Neuronal stem cell (in vitro differentiated cells): ENCODE measurements at places on chromosomes 2 and 18.

DNA sequence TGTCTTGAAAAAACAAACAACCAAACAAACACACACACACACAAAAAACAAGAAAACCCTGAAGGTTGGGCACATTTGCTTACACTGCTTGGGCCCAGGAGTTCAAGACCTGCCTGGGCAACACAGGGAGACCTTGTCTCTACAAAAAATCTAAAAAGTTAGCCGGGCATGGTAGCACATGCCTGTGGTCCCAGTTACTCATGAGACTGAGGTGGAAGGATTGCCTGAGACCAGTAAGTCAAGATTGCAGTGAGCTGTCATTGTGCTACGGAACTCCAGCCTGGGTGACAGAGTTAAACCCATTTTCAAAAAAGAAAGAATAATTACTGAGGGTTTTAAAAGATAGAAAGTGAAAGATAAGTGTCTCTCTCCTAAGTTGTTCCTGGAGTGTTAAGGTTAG lies 103.4 kb downstream of the MBD5 start:
- no peak for DNase-seq

DNA sequence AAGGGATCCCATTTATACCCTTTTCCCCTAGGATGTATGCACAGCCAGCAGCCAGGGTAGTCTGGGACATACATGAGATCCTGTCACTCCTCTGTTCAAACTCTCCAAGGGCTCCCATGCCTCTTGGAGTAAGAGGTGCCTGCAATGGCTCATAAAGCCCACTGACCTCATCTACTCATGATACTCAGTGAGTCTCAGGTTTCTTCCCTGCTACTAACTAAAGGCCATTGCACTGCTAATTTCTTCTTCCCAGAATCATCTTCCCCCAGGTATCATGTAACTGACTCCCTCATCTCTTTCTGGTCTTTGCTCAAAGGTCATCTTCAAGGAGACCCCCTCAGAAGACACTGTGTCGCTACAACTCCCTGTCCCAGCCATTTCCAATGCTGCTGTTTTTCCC lies 68.2 kb downstream of the CCBE1 start:
- DNase-seq: no peak

GRCh38 chr2:240586919-240587800 lies 626 bp downstream of the CAPN10 start:
- DNase-seq: no peak

- no peak for DNase-seq
Measured at GRCh38 chr18:12315911-12316310, 7.9 kb downstream of the TUBB6 start.

DNA sequence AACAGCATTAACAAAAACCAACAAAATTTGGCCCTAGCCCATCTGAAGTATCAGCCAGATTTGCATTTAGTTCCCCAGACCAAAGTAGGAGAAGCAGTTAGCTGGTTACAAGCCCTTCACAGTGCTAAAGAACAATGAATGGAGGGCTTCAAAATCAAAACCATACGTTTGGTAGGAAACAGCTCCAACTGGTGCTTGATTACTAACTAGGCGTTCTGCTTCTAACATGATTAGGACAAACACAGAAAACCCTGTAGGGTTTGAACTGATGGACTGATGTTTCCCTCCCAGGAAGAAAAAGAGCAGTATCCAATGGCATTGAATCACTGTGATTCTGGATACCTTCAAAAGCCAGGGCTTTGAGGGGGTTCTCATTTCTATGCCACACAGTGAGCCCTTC lies 20.5 kb upstream of the STAT4 start:
- no peak for DNase-seq

DNA sequence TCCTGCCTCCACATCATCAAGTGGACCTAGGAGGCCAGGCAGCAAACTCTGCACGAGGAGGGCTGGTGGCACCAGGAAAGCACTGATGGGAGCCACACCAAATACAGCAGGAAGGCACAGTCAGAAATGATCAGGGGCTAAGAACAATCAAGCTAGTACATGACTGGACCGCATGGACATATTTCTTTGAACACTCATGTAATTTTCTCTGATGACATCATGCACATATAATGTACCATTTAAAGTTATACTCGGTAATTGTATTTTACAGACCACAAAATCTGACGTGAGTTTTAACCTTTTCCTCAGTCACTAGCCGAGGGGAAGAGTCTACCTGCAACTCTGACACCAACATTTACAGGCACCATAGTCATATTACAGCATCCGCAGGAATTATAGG lies 76.7 kb downstream of the XDH start:
- no peak for DNase-seq

DNA sequence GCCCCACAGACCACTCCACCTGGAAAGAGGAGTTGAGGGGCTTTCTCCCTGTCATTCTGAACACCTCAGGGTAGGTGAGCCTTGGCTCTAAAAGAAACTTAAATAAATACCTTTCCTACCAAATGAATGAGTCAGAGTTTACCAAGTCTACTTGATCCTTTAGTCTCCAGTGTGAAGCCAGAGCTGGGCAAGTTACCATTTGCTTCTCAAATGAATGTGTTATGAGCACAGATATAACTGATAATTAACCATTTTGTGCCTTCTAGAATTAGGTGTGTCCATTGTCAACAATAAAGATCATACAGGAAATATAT lies 347.7 kb downstream of the KIAA1328 start:
- DNase-seq: no peak
